ENCODE measurements at places on chromosomes 12 and 14. TPM values are rescaled to one million over a fixed set of nuclear protein-coding genes. Genes with fewer than 3 reads are reported as not detected.

DNA sequence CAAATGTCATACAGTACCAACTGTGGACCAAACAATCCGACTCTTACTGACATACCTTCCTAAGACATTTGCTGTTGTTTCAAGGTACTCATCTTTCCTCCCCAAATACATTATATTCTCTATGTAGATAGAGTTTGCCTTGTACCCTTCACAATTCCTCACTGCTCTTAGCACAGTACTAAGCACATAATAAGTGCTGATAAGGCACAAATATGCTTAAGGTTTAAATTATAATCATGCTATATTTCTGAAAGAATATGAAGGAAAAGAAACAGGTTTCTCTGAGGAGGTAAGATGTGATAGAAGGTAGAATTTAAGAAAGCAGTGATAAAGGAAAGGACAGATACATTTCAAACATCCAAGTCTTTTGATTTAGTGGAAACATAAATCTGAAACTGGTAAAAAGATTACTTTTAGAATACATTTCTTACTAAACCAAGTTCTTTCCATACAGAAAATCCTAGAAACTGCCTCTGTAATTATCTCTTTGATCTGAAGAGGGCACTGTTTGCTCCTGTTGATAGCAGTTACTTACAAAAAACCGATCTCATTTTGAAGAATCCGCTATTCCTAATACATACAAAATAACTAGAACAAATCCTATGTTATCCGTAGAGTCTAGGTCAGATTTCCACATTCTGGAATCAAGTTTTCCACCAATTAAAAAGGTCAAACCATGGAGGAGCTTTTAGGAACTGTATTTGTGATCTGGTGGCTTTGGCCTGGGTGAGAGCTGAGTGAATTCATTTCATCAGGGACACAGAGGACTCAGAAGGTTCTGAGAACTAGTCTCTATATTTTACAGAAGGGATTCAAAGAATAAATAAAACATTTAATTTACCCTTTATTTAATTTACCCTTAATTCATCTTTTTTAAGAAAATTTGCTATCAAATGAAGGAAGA, 311.9 kb downstream of the DAD1 start:
- no peak for DNase-seq

- DNase-seq = no peak
Observed at GRCh38 chr12:31780096-31780495, 51.3 kb upstream of the AMN1 start.

- DNase-seq = no peak
Observed at GRCh38 chr14:76421662-76422061, 45.7 kb downstream of the ESRRB start.

DNA sequence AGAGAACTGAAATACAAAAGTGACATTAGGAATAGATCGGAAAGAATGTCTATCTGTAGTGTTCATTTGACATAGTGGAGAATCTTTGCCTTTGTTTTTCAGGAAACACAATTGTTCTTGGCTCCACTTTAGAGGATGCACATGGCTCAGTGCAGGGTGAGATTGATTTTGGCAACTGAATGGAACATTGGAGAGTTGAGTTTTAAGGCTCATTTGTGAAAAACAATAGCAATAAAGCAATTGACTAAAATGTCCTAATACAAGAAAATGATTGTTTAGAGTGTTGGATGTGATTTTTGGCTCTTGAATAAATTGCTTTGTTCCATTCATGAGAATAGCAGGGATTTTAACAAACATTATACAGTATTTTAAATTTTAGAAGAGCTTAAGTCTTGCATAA, 116.4 kb downstream of the SLC38A1 start:
- DNase-seq = no peak

GRCh38 chr14:92513204-92513965, at the start of gene RIN3:
RIN3 (plus strand) TSS chr14:92513781; CDS start chr14:92513933, 152 bp downstream.
- DNase-seq = no peak

GRCh38 chr12:100859063-100859627, 64.6 kb downstream of the ANO4 start:
- no peak for DNase-seq

GRCh38 chr12:132003846-132004245, 54.1 kb downstream of the EP400 start:
- DNase-seq = no peak

- no peak for DNase-seq
Observed at GRCh38 chr14:74495356-74495755, 1.8 kb downstream of the ISCA2 start.

DNA sequence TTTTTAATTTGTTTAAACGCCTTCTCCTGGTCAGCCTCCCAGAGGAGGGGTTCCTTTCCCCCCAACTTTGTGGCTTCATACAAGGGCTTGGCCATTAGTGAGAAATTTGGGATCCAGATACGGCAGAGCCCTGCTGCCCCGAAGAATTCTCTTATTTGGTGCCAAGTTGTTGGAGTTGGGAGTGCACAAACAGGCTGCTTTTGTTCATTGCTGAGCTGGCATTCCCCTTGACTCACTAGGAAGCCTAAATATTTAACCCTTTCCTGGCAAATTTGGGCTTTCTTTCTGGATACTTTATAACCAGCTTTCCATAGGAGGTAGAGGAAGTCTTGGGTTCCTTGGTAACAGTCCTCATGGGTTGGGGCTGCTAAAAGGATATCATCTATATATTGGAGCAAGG, 10.3 kb upstream of the ADAM21 start:
- no peak for DNase-seq

GRCh38 chr12:123029550-123029949, 49.1 kb downstream of the ARL6IP4 start:
- no peak for DNase-seq

DNA sequence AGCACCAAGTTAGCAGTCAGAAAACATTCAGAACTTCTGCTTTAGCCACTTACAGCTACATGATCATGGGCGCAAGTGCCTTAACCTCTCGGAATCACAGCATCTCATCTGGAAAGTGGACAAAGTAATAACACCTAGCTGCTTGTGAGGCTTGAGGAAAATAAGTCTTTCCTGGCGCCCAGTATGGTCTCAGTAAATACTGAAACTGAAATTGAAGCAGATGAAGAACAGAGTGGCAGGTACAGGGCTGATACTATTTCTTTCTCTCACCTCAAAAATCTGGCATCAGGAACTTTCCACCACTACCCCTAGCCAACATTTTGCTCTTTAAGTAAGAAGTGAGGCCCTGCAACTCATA, 129.7 kb upstream of the FUT8 start:
- no peak for DNase-seq

GRCh38 chr14:68394118-68394763, 398.6 kb downstream of the ZFP36L1 start:
- DNase-seq = no peak

DNA sequence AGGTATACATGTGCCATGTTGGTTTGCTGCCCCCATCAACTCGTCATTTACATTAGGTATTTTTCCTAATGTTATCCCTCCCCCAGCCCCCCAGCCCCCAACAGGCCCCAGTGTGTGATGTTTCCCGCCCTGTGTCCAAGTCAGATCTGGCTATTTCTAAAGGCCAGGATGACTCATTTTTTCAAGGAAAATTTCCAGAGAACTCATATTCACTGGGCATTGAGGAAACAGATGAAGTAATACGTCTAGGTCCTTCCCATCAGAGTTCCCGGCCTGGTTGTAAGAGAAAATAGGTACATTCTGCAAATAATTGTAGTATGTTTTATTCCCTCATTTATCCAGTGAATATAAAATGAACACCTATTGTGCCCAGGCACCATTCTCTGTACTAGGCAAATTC, 345.2 kb downstream of the BCL11B start:
- DNase-seq = no peak

- DNase-seq = no peak
Observed at GRCh38 chr14:99604766-99605298, 825 bp upstream of the CCDC85C start.

DNA sequence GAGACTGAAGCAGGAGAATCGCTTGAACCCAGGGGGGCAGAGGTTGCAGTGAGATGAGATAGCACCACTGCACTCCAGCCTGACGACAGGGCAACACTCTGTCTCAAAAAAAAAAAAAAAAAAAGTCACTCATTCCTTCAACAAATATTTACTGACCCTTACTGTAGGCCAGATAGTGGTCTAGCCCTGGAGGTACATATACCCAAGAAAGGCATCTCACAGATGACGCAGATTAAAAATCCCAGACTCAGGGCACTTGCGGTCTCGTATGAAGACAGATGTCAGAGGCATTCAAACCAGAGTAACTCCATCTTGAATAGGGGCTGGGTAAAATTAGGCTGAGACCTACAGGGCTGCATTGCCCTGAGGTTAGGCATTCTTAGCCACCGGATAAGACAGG, 44.8 kb downstream of the CLMN start:
- DNase-seq = no peak

DNA sequence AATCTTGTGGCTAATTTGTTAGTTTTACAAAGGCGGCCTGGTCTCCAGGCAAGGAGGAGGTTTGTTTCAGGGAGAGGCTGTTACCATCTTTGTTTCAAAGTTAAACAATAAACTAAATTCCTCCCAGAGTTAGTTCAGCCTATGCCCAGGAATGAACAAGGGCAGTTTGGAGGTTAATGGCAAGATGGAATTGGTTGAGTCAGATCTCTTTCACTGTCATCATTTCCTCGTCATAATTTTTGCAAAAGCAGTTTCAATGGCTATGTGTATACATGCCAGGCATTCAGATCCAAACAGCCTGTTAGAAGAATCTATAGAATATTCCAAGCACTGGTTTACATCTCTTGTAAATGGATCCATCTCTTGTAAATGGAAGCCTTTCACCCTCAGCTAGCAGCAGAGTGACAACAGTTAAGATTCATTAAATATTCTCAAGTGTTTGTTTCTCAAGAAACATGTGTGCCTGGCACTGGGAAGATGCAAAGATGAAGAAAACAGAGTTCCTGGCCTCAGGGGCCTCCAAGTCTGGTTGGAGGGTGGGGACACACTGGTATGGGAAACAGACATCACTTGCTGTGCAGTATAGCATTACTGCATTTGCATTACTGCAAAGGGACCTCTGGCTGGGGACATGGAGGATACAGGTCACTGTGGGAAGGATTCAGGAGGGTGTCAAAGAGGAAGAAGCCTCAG, 65.8 kb downstream of the RIN3 start:
- DNase-seq = no peak

DNA sequence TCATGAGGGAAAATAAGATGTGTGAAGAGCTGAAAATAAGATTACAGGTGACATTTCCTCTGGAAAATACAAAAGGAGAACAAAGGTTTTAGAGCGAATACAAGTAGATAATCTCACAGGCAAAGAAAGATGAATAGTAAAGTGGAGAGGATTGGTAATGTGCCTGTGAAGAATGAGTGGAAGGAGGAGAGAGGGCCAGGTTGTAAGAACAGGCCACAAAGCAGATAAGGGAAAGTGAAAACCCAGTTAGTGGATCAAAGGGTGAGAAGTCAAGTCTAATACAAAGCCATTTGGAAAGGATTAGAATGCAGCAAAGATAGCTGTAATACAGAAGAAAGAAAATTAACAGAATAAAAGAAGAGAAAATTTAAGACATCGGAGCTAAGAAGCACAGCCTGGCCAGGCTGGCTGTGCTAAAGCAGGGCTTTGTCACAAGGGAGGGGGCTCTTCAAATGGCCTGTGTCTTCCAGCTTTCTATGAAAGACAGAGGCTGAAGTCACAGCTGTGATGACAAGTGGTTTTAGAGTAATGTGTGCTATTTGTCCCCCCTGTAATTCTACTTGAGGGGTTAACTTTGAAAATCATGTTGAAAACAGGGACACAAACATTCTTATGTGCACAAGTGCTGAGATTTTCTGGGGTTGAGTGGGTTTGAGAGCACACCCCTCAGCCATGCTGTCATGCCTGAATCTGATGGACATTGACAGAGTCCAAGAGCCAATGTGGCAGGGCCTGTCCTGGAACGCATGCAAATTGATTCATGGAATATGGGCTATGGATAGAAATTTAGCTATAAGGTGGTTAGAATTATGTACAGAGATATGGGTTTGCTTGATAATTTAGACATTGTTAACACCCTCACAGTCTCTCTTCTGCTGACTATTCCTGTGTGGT, 344.5 kb upstream of the NAV3 start:
- no peak for DNase-seq

DNA sequence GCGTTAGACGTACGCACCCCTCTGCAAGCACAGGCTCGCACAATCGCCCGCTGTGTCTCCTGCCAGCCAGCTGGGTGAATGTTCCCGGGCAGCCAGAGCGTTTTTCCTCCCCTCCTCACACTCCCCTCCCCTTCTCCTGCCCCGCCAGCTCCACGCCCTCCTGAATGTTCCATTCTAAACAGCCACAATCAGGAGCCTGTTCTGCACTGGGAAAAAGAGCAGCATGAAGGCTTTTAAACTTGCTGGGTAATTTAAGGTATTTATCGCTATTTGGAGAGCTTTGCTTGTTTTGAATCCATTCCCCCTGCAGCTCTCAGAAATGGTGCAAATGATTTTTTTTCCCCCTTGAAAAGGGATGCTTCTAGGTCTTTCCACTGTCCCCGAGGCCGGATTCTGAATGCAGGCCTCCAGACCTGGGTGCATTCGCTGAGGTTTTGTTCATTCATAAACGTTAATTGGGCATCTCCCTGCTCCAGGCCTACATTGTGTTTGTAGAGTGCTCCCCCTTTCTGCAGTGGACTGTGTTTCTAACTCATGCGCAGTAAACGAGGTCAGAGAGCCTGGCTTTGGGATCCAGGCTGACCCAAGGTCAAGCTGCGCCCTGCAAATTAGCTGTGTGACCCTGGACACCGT, 212.5 kb downstream of the CHST11 start:
- DNase-seq = no peak

- DNase-seq = no peak
Observed at GRCh38 chr12:117497407-117497806, 136.0 kb upstream of the NOS1 start.

DNA sequence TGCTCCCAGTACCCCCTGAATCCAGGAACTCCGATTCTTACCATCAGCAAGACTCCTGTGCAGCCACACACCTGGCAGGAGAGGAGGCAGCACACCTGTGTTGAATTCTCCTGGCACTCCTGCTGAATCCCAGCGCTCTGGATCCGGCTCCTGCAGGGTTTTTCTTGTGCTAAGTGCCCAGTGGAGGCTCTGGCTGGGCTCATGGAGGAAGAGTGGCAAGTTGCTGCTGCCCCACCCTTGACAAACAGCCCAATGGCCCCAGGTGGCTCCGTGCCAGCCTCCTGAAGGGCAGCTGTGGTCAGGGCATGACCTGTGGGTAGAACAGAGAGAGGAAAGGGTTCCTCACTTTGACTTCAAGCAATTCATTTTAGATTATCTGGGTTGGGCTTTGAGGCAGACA, 20.0 kb downstream of the CRACR2A start:
- DNase-seq = no peak

DNA sequence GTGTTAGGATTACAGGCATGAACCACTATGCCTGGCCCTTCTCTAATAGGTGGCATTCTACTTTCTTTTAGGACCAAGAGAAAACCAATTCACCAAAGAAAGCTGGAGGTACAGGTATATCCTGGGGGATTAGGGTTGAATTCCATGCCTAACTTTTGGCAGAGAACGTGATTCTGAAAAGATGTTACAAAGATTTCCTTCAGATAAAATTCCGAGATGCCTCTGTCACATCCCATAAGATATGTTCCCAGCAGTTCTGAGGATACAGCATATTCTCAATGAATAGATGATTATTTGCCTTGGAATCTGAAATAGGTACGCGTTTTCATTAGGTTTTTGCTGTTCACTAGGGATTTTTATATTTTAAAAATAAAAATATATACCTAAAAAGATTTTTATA, 111.9 kb upstream of the KRAS start:
- no peak for DNase-seq

SIX6 gene
- not detected for total RNA-seq

OR6C2 gene
- total RNA-seq = not detected

FGD6 gene
- 17.7 TPM for total RNA-seq

SPTB gene
- total RNA-seq = 0.98 TPM

NR2C1 gene
- 49.4 TPM for total RNA-seq

LIN7A gene
- total RNA-seq = 12.5 TPM

SMIM41 gene
- 1.5 TPM for total RNA-seq

SPX gene
- total RNA-seq = not detected

OR4K1 gene
- total RNA-seq = not detected

UBR7 gene
- 34.4 TPM for total RNA-seq
